ENCODE measurements at places on chromosomes 12 and 14. TPM values are rescaled to one million over a fixed set of nuclear protein-coding genes. Genes with fewer than 3 reads are reported as not detected.

DNA sequence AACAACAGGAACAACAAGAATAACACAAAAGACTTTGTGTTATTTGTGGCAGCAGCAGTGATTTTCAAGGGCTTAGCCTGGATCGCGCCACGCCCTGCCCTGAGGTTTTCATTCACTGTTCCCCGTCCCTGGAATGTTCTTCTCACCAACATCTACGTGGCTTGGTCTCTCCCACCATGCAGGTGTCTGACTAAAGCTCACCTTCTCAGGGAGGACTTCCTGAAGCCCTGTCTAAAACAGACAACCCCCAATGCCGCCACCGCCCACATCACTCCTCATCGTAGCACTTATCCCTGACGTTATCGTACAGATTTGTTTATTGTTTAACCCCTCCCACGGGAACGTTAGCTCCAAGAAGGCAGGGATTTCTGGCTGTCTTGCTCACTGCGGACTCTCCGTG is 40.4 kb downstream of the P2RX4 start:
- DNase-seq = no peak

DNA sequence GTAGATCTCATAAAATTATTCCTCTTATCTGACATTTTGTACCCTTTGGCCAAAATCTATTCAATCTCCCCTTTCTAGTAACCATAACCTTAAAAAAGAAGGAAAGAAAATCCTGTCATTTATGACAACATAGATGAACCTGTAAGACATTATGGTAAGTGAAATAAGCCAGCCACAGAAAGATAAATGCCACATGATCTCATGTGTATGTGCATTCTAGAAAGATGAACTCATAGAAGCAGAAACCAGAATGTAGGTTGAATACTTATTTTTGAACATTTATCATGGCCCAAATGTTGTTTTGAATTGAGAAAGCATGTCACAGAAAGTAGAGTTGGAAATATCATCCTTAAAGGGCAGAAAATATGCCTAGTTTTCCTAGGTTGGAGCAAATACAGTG is 1053.6 kb downstream of the SLC6A15 start:
- no peak for DNase-seq

GRCh38 chr12:12645485-12645884 is 33.8 kb downstream of the CREBL2 start:
- DNase-seq = no peak

DNA sequence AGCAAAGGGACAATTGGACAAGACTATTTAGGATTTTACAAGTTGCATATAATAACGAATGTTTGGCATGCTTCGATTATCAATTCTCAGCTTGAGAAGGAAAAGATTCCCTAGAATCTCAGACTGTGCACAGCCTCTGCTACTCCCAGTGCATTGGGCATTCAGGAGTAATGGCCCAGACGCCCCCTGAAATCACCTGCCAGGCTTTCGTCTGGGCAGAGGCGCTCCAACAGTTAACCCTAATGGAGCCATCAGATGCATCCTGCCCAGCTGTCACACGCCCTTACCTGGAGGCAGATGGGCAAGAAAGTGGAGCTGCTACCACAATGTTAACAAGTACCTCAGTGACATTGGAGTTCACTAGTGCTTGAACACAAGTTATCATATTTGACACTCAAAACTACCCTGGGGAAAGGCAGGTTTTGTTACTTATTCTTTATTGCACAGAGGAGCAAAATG is 927 bp upstream of the LRP6 start:
- no peak for DNase-seq

- no peak for DNase-seq
These were observed 146.8 kb upstream of the LRIG3 start for GRCh38 chr12:59067083-59067482.

- no peak for DNase-seq
These were observed 1.7 kb upstream of the TMEM229B start for GRCh38 chr14:67490196-67490595.

- no peak for DNase-seq
These were observed 89.3 kb downstream of the SPTSSA start for GRCh38 chr14:34372786-34373185.

- DNase-seq = no peak
These were observed 44.3 kb downstream of the SCN8A start for GRCh38 chr12:51635346-51635745.

DNA sequence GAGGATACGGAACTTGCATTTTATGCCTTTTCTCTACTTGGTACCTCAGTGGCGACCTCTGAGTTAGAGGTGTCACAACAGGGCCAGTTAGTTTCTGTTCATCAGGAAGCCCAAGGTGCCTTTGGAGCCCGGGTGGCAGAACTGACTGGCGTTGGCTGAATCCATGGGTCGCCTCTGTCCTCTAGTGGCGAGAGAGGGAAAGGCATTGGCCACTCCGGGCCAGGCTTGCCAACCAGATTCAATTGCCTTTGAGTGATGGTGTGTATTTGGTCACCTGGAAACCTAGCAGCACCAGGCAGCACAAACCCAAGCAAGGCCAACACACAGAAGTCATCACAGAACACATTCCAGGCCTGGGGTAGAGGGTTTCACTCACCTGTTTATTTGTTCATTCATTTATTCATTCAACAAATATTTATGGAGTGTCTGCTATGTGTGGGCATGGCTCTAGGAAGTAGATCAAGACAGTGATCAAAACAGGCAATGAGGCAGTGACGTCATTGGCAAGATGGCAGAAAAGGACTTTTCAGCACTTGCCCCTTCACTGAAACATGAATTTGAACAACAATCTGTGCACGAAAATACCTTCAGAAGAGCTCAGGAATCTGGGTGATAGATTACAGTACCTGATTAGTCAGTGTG is 40.5 kb upstream of the KCNA5 start:
- DNase-seq = peak; percentile 75

DNA sequence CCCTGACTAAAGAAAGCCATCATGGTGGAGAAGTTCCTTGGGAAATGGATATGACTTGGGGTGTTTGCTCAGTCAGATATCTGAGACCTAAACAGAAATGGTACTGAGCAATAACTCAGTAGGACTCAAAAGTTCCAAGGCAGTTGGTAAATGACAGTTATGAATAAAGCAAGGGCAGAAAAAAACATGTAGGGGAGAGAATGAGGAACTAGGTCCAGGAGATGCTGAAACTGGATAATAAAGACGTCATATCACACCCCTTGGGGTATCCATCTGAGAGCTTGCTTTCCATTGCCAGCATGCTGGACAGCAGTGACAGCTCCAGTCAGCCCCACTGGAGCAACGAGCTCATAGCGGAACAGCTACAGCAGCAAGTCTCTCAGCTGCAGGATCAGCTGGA is 37.5 kb downstream of the RPGRIP1 start:
- DNase-seq = no peak

GRCh38 chr14:103547455-103547940 is 15.0 kb downstream of the BAG5 start:
- DNase-seq = no peak

LUM gene
- 35.7 TPM for total RNA-seq

HOXC6 gene
- 5.2 TPM for total RNA-seq

KRT75 gene
- not detected for total RNA-seq

CHD8 gene
- total RNA-seq = 35.0 TPM

CCDC198 gene
- not detected for total RNA-seq

KCNH3 gene
- not detected for total RNA-seq
